ENCODE measurements at places on chromosomes 3 and 15.
A peak's percentile ranks its signal among the peaks of the same experiment; 100 is the strongest.

DNA sequence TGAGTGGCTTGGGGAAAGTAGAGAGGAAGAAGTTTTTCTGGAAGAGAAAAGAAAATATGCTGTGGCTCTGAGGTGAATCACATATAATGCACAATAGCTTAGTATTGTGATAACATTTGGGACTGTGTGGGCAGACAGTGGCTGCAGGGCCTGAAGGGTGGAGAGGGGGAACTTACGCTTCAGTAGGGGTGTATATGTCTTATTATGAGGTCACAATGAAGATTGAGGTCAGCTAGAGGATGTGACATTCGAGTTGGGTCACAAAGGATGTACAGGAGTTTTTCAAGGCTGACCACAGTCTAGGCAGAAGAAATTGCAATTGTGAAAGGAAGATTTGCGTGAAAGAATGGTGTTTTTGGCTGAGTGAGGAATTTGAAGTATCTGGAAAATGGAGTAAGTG lies 414.8 kb downstream of the LPP start:
- no peak for DNase-seq

- DNase-seq: no peak
These were observed 44.9 kb downstream of the SUSD5 start for GRCh38 chr3:33173672-33174071.

DNA sequence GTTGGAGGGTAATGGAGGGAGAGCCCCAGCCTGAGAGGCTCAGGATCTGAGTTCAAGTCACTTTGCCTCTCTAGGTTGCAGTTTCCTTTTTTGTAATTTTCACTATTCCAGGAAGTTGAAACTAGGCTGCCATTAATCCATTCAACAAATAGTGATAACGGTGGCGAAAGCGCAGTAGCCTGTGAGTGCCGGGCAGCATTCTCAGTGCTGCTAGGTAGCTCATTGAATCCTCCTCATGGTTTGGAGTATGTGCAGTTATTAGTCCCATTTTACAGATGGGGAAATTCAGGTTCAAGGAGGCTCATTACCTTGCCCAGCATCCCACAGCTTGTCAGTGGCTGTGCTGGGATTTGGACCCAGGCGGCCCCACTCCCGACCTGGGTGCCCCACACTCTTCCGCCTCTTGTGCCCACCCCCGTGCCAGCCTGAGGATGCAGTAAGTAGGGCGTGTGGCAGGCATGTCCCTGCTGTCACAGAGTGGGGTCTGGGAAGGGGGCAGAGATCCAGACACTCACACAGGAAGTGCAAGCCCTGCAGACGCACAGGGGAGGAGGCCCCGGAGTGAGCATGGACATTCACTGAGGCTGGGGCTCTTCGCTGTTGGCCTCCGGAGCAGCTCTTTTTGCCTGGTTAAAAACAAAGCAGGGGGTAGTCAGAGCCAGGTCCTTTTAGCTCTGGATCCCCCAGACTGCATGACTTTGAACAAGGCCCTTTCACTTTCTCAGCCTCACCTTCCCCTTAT lies 58.8 kb downstream of the SLC6A6 start:
- no peak for DNase-seq

DNA sequence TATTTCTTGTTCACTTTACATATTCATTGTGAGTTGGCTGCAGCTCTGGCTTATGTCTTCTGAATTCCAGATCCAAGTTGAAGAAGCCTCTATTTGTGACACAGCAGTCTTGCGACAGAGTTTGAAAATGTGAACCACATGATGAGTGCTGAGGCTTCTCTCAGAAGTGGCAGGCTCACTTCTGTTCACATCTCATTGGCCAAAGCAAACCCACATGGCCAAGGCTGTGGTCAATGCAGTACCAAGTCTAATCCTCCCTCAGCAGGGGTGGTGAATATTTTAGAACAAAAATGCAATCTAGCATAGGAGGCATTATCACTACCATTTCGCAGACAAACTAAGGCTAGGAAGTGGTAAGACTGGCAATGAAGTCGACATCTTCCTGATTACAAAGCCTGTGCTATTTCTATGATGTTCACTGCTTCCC lies 45.2 kb downstream of the CDCP1 start:
- no peak for DNase-seq

DNA sequence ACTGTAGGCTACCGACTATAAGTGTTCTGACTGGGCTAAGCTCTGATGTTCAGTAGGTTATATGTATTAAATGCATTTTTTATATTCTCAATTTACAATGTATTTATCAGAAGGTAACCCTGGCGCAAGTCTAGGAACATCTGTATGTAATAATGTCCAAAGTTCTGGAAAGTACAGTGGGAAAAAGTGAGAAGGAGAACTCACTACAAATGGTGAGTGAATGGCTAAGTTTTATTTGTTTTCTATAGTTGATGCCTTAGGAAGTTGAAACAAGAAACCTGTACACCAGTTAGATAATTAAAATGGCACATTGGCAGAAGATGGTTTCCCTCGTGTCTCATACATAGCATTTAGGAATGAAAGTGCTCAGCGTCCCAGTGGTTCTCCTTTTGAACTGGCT lies 333.4 kb upstream of the THRB start:
- no peak for DNase-seq

DNA sequence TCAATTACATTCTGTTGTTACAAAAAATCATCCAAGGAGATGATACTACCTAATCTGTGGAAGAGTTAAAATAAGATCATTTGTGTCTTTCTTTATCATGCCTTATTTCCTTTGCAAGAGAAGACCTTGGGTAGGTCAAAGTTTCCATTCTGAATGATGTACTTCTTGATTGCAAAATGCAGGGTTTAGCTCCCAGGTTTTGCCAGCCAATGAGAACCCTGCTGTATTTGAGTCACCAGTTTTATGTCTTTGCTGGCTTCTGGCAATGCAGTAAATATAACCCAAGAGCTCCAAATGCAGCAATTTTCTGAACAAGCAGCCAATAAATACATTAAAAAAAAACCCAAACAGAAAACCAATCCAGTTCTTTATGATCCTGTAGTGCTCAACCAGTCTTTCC lies 204.9 kb downstream of the CADPS start:
- no peak for DNase-seq

DNA sequence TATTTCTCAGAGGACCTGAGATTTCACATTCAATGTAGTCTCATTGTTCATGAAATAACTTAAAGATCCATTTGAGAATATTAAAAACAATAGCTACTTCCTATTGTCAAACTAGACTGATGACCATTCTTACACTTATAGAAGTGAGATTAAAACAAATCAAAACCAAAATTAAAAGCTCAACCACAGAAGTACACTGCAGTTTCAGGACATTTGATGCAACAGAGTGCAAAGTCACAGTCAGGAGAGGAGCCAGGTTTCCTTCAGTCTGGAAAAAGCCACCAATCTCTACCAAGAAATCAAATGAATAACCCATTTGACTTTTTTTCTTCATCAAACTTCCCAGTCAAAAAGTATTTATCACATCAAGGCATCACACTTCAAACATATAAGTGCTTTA lies 5.5 kb downstream of the CCPG1 start:
- DNase-seq: no peak

DNA sequence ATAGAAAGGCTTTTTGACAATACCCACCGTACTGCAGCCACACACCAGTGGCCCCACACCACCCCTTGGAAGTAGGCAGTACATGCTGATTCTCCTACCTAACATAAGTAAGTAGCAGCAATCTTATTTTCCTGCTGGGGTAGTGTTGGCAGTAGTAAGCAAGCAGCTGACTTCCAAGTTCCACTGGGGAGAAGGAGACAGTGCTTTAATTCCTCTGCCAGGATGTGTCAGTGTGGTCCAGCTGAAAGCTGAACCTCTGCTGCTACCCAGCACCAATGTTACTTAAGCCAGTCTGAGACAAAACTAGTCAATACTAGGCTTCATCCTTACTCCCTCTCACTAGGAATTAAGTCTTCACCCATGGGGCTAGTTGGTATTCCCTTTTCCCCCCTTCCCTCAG lies 74.7 kb downstream of the DZIP3 start:
- no peak for DNase-seq

DNA sequence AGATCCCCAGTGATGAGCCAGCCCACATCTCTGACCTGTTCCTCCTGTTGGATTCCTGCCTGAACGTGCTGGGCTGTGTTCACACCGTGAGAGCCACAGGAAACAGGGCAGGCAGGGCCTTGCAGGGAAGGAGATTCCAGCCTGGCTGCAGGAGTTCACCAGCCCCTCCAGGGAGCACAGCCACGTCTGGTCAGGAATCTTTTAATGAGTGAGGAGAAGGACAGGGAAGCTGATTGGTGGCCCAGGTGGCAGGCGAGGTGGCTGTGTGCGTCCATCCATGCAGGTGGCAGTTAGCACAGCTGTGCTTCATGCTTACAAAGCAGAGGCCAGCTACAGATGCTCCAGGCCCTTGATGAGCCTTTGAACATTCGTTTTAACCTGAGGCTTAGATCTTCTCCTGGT lies 10.5 kb downstream of the LRRK1 start:
- DNase-seq: no peak

- DNase-seq: peak; percentile 21
These were observed 14.5 kb downstream of the TAGLN3 start for GRCh38 chr3:112013058-112013783.

DNA sequence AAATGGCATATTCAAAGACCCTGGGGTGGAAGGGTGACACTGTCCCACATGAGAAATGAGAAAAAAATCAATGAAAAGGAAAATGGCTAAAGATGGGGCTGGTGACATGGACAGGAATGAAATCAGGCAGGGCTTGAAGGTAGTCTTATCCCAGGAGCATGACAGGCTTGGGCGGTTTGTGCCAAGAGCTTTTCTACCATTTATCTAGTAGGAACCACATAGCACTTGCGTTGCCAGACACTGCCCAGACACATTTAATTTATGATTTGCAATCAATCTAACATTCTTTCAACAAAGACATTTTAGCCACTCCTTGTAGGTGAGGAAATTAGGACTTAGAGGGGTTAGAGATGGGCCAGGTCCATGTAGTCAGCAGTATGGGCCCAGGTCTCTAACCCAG lies 106.6 kb upstream of the NR2F2 start:
- no peak for DNase-seq

DNA sequence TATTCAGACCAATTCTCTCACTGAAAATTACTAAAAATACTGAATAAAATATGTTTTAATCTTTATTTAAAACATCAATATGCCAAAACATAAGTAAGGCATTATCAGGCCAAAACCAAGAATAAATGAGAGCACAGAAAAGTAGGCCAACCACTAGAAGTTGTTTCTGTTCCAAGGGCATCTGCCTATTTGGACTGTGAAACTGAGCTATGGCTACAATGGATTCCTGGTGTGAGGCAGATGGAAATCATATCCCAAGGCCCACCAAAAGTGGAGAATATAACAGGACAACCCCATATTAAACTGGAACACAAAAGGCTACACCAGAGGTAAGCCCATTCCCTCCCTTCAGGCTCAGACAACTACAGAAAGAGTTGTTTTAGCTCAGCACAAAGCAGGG lies 302.8 kb upstream of the IL12A start:
- DNase-seq: no peak

GRCh38 chr3:16109929-16110328 lies 64.6 kb upstream of the GALNT15 start:
- DNase-seq: no peak

GRCh38 chr3:48248095-48248850 lies 7.4 kb downstream of the ZNF589 start:
- DNase-seq: no peak

DNA sequence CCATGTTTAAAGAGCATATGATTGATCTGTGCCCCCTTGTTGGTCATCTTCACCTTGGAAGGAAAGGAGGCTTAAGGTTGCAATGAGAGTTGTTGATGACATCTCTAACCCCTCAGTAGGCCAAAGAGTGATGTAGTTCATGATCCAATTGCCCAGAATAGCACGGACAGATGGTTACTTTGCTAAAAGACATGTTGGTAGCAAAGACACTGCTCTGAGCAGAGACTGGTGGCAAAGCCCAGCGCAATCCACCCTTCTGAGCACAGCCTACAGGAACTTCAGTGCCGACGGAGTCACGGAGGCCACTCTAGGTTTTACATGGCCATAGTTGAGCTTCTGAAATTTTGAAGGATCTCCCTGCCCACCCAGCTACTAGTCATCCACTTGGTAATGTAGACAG lies 21.8 kb downstream of the FBXO45 start:
- DNase-seq: no peak

- no peak for DNase-seq
These were observed 310.4 kb upstream of the NR2F2 start for GRCh38 chr15:96020133-96020532.

- no peak for DNase-seq
These were observed 87.0 kb upstream of the ST8SIA2 start for GRCh38 chr15:92306663-92307062.

DNA sequence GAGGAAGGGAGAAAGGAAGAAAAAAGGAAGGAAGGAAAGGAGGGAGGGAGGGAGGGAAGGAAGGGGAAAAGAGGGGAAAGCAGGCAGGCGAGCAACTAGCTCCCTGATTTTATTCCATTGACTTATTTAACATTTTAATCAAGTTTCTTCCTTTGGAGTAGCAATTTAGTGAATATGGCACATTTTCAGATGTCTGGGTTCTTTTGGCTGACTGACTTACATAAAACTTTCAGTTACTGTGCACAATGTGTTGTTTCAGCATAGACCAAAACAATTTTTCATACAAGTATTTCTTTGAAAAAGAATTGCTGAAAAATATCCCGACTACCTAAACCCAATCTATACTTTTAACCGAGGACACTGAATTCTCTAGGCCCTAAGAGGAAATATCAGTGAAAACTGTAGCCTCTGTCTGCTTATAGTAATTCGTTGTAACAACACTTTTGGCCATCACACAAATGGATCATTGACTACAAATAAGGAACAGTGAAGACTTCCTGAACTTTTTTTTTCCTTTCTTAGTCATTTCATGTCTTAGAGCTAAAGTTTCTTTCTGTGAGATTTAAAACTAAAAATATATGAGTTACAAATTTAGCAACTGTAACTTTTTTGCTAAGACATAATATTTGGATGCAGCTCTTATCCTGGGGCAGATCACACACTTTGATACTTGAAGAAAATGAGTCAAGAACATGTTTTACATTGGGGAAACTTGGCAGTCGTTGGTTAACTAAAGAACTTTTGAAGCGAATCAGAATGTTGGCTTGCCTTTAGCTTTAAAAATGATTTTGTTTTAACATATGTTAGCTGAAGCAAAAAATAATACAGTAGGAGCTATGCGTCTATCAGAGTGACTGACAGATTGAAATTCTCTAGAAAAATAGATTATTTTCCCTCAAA lies 79.6 kb downstream of the SOX2 start:
- DNase-seq: no peak

GRCh38 chr3:61439122-61439458 lies 122.3 kb upstream of the PTPRG start:
- DNase-seq: no peak

DNA sequence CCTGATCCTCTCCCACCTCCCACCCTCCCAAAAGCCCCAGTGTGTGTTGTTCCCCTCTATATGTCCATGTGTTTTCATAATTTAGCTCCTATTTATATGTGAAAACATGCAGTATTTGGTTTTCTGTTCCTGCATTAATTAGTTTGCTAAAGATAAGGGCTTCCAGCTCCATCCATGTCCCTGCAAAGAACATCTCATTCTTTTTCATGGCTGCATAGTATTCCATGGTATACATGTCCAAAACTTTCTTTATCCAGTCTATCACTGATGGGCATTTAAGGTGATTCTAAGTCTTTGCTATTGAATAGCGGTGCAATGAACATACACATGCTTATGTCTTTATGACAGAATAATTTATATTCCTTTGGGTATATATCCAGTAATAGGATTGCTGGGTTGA lies 53.4 kb downstream of the DCBLD2 start:
- DNase-seq: no peak

- DNase-seq: no peak
These were observed 9.7 kb downstream of the GP9 start for GRCh38 chr3:129070086-129070885.

Measured in stimulated activated CD8-positive, alpha-beta memory T cell treated with anti-CD3 and anti-CD28 coated beads, Interleukin-4, amount 100 ng/mL, for 4 hours (primary cell).